Posterior cingulate gyrus (tissue), 11 donors: ENCODE measurements at places on chromosomes 4 and X.

DNA sequence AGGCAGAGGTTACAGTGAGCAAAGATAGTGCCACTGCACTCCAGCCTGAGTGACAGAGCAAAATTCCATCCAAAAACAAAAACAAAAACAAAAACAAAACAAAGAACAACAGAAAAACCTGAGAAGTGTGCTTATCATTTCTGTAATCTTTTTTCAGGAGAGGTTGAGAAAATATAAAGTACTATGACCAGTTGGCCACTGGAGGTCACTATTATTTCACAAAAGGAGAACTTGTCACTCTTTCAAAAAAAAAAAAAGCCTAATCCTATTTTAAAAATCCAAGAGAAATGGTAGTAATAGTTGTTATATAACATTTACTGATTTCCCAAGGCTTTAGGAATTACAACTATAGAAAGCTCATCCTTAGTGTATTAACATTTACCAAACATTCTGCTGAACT lies 24.9 kb upstream of the RNF150 start:
- no peak for DNase-seq

DNA sequence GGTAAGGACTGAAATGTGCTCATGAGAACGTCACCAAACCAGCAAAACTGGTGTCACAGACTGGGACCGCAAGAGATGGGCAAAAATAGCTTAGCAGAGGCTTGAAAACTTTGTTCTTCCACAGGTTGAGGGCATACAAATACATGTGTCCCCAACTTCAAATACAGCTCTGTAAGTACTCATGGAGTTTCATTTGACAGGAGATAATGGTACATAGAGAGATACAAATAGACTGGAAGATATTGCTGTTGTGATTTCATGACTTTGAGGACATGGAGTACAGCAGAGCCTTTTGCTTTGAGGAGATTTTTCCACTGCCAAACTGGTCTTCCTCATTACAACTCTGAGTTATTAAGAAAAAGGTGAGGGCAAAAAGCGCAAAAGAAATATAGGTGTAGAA lies 70.7 kb downstream of the STX18 start:
- DNase-seq: no peak

DNA sequence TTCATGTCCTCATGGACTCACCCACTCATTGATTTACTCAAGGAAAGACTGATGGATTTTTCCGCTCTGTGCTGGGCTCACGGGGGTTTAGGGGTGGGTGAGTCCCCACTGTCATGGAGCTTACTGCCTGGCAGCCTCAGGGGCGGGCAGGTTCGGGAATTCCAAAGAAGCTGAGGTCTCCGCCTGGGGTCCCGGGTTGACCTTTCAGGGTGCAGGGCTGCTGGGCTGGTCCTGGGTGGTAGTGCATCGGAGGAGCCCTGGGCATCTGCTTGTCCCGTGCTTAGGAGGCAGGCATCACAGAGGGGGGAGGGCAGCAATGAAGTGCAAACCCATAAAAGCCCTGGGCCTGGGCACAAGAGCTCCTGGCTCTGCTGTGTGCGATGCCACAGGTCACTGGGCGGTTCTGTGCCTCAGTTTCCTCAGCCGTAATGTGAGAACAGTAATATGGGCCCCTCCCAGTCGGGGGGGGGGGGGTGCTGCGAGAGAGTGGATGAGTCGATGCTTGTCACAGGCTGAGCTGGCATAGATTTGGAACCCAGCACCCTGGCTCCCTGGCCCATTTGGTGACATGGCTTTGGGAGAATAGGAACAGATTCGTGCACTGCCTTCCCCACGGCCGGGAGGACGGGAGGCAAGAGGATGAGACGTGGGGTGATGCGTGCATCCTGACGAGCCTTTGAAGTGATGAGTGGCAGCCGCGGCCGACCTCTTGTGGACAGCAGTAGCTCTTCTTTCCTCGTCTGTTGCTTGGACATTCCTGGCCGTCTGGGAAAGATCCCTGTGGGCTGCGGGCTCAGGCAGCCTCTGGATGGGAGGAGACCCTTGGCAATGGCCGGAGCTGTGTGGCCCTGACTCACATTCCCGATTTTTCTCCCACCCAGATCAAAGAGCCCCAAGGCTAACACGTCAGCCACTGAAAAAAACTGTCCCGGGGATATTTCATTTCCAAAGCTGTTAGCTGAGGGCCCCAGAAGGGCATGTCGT lies 42.0 kb downstream of the PSAPL1 start:
- no peak for DNase-seq

DNA sequence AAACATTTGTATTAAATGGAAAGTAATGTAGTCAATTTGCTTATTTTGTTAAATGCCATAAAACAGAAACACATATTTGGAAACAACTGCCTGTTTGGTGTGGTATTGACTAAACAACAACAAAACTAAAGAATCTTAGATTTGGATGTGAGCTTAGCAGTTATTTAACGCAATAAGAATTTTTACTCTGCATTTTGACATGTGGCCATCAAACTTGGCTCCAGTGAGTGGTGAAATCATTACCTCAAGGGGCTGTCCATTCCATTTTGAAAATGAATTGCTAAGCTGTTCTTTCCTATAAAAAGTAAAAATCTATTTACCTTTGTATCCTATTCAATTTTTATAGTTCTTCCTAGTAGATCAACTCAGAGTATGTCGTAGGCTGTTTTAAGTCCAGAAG lies 84.2 kb downstream of the DKK2 start:
- DNase-seq: no peak

- DNase-seq: no peak
Observed at GRCh38 chr4:16045687-16046086, 38.1 kb downstream of the PROM1 start.

DNA sequence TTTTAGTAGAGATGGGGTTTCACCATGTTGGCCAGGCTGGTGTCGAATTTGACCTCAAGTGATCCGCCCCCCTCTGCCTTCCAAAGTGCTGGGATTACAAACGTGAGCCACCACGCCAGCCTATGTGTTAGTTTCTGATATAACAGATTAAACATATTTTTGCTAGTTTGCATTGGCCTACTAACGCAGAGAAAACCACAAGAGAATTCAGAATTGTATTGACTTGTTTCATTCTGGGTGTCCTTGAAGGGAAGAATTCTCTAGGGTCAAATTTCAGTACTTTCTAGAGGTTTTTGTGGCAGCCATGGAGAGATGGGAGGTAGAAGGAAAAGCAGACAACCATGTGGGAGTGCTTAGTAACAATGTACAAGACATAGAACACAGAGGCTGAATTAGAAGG lies 46.1 kb upstream of the BMPR1B start:
- DNase-seq: no peak

DNA sequence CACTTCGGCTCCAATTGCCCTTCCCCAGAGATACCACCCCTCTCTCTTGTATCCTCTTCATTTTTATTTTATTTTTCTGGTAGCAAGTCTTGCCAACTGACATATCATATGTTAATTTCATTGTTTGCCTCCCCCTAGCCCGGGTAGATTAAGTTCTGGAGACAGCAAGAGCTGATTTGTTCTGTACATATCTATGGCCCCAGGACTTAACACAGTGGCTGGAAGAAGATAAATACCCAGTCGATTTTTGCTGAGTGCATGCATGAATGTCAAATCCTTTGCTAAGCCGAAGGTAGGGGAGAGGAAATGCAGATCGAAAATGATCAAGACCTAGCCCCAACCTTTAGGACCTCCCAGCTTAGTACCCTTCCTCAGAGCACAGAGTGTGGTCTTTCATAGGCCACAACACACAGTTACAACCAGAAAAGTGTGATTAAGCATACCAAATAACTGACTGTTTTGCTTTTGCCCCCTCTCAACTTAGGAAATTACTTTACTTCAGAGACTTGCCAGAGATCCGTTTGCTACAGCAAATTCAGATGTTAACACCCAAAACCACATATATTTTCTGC lies 58.7 kb upstream of the KLF3 start:
- DNase-seq: no peak

DNA sequence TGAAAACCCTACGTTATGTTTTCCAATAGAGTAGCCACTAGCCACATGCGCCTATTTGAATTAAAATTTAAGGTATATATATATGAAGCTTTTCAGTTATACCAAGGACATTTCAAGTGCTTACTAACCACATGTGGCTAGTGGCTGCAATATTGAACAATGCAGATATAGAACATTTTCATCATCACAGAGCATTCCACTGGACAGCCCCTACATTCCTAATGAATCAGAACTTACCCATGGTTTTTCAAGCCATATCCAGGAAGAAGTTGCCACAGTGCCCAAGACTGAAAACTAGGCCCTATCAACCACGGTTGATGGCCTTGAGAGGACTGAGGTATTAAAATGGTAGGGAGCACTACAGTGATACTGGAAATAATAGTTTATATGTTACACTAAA lies 29.7 kb downstream of the NEK1 start:
- DNase-seq: no peak

DNA sequence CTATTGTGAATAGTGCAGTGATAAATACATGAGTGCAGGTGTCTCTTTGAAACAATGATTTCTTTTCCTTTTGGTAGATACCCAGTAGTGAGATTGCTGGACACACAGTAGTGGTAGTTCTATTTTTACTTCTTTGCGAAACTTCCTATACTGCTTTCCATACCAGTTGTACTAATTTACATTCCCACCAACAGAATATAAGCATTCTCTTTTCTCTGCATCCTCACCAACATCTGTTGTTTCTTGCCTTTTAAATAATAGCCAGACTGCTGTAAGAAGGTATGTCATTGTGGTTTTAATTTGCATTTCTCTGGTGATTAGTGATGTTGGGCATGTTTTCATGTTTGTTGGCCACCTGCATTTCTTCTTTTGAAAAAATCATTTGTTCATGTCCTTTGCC lies 105.9 kb downstream of the COL4A6 start:
- no peak for DNase-seq

- DNase-seq: no peak
Observed at GRCh38 chr4:3481113-3481531, 18.0 kb downstream of the DOK7 start.

DNA sequence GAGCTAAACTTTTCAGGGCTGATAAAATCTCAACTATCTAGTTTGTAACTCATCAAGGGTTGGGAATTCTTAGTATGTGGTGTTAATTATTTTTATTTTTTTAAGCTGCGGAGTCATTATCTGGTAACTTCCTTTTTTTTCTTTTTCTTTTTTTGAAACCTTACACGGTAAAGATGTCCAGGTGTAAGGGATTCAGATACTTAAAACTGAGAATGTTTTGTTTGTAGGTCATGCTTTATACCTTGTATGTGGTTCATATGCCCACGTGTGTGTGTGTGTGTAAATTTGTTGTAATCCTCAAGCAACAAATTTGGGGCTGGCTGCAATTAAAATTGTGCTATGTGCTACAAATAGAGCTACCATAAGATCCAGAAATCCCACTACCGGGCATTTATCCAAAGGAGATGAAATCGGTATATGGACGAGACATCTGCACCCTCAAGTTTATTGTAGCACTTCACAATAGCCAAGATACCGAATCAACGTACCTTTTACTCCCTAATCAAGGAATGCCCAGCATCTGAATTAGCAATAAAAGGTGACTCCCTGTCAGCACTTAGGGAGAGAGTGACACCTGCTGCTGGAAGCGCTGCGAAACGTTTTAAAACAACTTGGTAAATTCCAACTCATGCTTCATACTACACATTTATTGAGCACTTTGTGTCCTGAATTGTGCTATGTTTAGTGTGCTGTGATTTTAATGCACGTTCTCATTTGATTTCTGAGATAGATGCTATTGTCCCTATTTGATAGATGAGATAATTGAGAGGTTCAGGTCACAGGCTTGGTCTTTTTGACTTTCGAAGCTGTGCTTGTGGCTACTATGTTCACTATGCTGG lies 16.1 kb downstream of the MSMO1 start:
- DNase-seq: no peak

DNA sequence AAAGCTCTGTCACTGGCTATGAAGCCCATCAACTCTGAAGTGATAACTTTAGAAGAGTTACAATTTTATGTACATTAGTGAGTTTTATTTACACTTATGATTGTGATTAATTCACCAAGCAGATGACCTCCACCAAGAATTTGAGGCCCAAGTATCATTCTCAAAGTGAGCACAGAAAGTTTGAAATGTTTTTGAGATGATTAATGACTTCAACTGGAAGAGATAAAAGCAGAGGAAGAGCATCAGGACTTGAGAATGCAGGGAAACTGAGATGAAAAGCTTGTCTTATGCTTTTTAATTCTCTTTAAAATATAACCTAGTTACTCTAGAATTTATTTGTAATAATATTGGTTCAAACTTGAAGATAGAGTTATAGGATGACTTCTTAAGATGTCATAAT lies 112.8 kb upstream of the H2AZ1 start:
- no peak for DNase-seq

- no peak for DNase-seq
Observed at GRCh38 chr4:86536151-86536550, 58.0 kb upstream of the PTPN13 start.

DNA sequence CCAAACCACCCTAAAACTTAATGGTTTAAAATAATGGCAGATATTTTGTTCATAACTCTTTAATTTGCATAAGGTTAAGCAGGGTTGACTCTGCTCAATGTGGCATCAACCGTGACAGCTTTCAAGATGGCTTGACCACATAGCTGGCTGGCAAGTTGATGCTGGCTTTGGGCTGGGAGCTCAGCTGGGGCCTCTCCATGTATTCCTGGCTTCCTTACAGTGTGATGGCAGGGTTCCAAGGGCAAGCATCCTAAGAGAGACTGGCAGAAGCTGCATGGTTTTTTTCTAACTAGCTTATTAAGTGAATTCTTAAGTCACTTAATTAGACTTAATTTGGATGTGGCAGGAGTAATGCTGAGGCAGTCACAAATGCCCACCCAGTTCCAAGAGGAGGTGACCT lies 4.5 kb downstream of the RP2 start:
- no peak for DNase-seq

GRCh38 chr4:76174216-76174615 lies 26.0 kb upstream of the NUP54 start:
- no peak for DNase-seq

DNA sequence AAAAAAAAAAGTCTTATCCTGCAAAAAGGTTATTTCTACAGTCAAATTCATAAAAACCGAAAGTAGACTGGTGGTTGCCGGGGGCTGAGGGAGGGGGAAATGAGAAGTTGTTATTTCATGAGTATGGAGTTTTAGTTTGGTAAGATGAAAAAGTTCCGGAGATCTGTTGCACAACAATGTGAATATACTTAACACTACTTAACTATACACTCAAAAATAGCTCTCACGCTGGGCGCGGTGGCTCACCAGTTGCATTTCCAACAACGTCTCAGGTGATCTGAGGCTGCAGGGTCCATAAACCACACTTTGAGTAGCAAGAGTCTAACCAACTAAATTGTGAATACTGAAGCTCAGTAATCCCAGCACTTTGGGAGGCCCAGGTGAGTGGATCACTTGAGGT lies 52.4 kb downstream of the ANOS1 start:
- no peak for DNase-seq

- no peak for DNase-seq
Observed at GRCh38 chrX:30181353-30181752, 34.0 kb upstream of the MAGEB2 start.

- DNase-seq: no peak
Observed at GRCh38 chr4:78039678-78040077, 17.4 kb upstream of the FRAS1 start.

GRCh38 chr4:145048817-145049216 lies 49.2 kb downstream of the ANAPC10 start:
- DNase-seq: no peak

DNA sequence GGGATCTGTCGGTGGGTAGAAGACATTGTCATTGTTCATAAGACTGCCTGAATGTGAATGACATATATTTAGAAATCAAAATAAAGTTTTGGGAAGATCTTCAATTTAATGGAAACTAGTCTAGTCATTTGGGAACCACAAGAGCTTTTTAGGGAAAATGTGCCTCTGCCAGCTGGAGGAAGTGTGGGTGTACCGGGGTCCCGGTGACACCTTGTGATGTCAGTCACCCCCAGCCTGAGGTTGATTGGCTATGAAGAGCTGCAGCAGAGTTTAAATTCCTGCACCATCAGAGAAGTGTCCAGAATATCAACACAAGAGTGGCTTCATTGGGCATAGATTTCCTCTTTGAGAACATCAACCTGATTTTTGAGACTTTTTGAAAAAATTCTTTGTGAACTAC lies at the start of gene DMP1:
TSS of gene DMP1 (plus strand) at position 301 of the 400 bp plus-strand sequence. CDS start 6,213 bp downstream, outside the sequence.
- no peak for DNase-seq
